ENCODE measurements at places on chromosomes 16 and 17.

GRCh38 chr16:9199311-9199710 is 107.9 kb downstream of the HAPSTR1 start:
- DNase-seq = no peak

DNA sequence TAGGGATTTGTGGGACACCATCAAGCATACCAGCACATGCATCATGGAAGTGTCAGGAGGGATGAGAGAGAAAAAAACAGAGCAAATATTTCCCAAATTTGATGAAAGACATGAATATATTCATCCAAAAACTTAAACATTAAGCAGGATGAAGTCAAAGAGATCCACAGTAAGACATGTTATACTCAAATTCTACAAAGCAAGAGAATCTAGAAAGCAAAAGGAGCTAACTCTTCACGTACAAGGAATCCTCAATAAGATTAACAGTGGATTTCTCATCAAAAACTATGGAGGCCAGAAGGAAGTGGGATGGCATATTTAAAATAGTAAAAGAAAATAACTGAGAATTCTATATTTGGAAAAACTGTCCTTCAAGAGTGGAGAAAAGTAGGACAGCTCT is 374.8 kb downstream of the ZFHX3 start:
- DNase-seq = no peak

- DNase-seq = no peak
Observed at GRCh38 chr17:42252597-42253550, 23.3 kb downstream of the STAT5B start.

DNA sequence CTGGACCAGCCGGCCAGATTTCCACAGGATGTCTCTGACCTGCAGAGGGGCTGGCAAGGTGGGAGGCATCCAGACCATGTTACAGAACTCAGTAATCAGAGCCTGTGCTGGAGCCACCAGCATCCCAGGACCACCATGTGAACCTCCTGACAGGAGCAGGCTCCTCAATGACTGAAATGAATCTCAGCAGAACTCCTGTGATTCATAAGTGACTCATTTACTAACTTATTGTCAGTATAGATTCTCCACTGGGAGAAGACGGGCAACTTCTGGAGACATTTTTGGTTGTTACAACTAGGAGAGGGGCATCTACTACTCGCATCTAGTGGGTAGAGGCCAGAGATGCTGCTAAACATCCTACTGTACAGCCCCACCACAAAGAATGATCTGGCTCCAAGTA is 3.1 kb upstream of the WWOX start:
- no peak for DNase-seq

- DNase-seq = no peak
Observed at GRCh38 chr16:11181242-11181898, 74.6 kb downstream of the SOCS1 start.

- no peak for DNase-seq
Observed at GRCh38 chr16:5549802-5550201, 452.2 kb upstream of the EEF2KMT start.

GRCh38 chr17:28047806-28048205 is 5.3 kb downstream of the NLK start:
- no peak for DNase-seq

DNA sequence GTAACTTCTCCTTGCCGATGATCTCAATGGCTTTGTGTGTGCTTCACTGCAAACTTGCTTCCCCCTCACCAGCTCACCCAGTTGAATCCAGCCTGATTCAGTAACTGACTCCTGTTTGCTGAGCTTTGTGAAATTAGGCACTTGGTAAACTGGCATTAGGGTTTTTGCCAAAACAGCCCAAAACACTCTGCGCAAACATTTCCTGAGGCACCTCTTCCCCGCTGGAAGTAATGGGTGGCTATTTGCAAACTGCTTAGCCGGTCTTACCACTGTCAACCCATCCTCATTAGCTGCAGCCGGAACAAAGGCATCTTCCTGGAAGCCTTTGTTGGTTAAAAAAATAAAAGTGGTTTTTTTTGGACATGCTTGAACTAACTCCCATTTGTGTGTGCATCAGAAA is 353.2 kb downstream of the MAF start:
- no peak for DNase-seq

- DNase-seq = no peak
Observed at GRCh38 chr17:79294459-79295071, 219.9 kb downstream of the ENGASE start.

GRCh38 chr16:10242916-10243315 is 60.7 kb upstream of the GRIN2A start:
- no peak for DNase-seq

DNA sequence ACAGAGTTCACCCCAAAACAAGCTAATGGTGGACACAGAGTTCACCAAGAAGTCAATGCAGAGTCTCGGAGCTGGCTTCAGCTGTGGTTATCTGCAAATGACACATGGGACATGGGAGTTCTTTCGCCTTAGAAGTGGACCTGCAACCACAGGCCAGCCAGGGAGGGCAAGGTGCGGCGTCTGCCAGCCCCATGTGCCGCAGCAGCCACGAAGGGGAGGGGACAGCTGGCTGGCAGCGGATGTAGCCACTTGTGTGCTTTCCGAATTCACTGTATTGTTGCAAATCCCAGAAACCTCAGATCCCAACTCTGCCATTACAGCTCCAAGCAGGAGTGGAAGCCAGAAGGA is 24.8 kb downstream of the LMF1 start:
- no peak for DNase-seq

- no peak for DNase-seq
Observed at GRCh38 chr17:36728030-36728991, 126.9 kb downstream of the MRM1 start.

- no peak for DNase-seq
Observed at GRCh38 chr17:35448899-35449227, 297 bp upstream of the SLFN13 start.

DNA sequence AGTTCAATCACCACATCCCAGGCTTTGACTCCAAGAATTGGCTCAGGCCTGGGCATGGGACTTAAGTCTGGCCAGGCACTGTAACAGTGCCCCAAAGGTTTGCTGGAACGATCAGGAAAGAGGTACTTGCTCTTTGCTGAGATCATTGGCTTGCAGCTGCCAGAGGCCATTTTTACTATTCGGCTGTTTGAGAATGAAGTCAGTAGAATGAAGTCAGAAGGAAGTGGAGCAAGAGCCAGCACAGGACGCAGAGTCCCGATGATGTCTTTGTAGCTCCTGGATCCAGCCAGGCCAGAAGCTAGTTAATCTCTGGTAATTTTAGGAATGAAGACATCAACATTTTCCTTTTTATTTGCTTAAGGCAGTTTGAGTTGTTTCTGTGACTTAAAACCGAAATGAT is 195.5 kb downstream of the RAB11FIP4 start:
- DNase-seq = no peak

GRCh38 chr17:35460354-35460851 is 11.8 kb upstream of the SLFN13 start:
- DNase-seq = no peak

GRCh38 chr17:1829216-1829591 is 498 bp downstream of the SMYD4 start:
- no peak for DNase-seq
